ENCODE measurements at places on chromosomes 1 and 21. TPM values are rescaled to one million over a fixed set of nuclear protein-coding genes. Genes with fewer than 3 reads are reported as not detected.

- DNase-seq, result no peak
Observed at GRCh38 chr1:159040893-159041724, 31.4 kb downstream of the IFI16 start.

GRCh38 chr1:38344716-38345115 is 298.1 kb upstream of the POU3F1 start:
- DNase-seq, result no peak

DNA sequence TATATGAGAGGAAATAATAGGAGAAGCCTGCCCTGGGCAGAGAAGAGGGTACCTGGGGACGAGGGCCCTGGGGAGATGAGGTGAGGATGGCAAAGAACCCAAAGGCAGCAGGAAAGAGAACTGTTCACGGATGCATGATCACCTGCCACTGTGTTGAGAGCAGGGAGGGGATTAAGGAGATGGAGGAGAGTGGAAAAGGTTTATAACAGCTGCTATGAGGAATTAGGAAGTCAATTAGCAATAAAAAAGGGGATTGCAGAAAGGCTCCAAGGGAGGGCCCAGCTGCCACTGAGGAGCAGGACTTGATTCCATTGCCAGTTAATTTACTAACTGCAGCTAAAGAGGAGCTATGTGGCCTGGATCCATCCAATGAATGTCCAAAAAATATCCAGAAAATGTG is 61.1 kb downstream of the GFI1 start:
- no peak for DNase-seq

DNA sequence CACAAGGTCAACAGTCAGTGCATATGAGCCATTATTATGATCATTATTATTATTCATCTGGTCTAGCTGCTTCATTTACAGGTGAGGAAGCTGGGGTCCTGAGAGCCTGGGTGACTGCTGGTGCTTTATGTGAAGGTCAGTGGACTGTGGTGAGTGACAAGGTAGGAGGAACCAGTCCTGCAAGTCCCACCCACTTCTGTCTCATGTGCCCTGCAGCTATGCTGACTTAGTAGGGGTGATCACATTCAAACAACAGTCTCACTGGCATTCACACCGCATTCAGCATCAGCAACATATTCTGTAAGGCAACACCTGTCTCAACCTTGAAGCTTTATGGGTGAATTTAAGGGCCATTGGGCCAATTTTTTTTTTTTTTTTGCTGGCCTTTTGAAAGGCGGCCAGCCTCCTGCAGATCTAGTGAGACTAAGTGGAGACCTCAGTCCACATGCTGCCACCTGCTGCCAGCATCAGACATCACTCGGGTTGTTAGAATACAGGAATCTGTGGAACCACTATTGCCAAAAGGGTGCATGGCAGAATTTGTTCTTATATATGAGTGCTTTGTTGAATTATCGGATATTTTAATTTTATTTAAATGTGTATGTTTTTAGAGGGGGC is 59.9 kb upstream of the CACNA1E start:
- DNase-seq, result peak; percentile 36

DNA sequence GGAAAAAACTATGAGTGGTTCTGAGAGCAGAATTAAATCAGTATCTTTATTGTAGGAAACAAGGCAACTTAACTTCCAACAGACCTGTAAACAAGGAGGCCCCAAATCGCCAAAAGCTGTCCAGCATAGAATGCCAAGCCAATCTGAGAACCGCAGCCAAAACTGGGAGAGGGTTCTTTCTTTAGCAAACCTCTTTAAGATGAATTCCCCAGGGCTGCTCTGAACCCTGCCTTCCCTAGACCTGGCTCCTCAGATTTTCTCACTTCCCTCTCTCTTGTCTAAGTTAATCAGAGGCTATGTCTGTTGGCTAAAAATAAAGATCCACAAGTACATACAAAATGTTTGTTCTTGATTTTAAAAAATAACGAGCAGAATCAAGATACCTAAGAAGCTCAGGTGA is 141.4 kb downstream of the SMYD3 start:
- DNase-seq, result no peak

DNA sequence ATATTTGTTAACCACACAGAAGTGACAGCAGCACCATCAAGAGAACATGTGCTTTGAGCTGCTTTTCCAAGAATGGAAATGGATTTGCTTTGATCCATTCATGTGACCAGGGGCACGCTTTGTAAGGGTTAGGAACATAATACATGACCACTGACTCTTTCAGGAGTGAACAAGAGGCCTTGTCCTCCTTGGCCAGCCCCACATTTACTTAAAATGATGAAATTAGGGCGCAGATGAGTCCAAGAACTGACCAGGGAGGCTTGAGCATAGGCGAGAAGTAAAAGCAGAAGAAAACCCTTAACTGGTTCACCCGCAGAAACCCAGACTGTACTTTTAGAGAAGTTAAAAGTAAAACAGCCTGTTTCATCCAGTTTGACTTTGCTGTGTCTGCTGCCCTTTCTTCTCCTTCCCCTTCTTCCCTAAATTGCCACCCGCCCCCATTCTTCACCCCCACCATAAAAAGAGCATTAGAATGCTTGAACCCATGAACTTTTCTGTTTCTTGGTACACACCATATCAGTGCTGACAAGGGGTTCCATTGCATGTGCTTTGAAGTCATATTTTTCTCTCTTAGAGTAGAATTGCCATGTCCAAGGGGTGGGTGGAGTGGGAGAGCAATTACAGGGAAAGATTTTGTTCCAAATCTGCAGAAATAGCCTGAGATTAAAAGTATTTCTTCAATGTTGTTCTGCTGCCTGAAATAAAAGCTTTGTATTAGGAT is 2.6 kb upstream of the GLUL start:
- no peak for DNase-seq

DNA sequence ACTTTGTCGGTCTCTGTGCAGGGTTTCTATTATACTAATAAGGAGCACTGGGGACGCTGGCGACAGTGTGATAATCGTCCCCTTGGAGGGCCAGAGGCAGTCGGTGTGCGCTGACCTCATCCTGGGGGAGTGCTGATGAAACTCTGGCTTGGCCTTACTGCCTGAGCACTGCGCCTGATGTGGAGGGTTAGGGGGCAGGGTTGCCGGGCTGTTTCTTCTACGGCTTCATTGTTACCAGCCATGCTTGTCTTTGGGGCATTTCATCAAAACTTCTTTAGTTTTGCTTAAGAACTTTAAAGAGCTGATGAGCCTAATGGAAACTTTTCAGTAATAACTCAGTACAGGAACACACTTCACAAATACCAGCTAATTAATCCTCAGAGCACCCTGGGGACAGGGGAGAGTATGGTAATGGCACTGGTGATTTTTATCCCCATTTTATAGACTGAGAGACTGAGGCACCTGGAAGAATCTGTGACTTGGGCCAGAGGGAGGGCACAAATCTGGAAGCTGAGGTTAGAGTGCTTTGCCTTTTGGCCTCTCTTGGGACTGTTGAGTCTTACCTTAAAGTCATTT is 81.8 kb downstream of the PEX14 start:
- DNase-seq, result no peak

DNA sequence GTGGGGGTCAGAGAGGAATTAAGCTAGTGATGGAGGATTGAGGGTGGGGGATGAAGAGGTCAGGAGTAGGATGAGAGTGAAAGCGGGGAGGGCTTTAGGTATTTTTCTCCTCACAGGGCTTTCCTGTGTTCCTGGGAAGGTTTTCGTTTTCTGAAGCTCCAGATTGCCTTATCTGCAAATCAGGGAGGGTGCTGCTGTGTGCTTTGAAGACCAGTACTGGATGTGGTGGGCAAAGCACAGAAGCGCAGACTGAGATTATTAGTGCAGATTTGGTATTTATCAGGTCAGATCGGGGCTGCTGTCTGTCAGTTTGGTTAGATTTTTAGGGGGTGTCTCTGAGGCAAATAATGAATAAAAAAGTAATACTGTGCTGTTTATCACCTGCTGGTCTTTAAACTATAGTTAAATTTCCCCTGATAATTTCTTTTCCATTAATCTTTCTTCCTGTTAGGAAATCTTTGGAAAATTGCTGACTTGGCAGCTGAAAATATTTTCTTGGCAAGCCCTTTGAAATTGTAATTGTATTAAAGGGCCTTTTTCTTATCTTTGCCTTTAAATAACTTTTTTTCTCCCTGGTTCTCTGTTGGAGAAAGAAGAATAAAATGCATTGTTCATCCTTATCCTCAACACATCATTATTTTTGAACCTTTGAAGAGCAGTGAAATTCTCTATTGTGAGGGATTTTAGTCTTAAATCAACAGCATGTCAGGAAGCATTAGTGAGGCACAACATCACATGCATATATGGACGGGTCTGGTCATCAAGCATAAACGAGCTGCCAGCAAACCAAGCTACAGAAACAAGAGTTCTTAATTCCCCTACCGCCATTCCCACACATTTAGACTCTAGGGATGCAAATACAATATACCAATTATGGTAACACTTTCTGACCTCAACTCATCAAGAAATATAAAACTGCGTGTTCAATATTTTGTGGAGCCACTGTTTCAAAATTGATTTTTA is 139.6 kb downstream of the S1PR1 start:
- no peak for DNase-seq

GRCh38 chr1:32464716-32465577 is at the start of gene ZBTB8B:
ZBTB8B (plus strand) TSS chr1:32465072; CDS start chr1:32470625, 5,553 bp downstream.
- peak; percentile 26 for DNase-seq

GRCh38 chr1:42953182-42954180 is 5.2 kb downstream of the SLC2A1 start:
- no peak for DNase-seq

Gene KRTAP21-2
- not detected for total RNA-seq

DNA sequence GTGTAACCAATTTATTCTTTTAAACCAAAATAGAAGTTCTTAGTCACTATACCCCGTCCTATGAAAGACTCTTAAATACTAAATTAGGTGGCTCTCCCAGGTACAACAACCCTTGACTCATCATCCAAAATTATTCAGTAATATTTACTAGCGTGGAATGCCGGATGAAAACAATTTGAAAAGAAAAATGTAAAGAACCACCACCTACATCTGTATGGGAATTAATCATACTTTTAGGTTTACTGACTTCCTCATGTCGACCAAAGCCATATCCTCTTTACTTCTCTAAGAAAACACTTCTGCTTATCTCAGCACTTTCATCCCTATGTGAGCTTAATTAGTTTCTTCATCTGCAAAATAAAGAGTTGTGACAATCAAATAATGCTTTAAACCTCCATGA is 139.6 kb downstream of the AKT3 start:
- DNase-seq, result no peak

DNA sequence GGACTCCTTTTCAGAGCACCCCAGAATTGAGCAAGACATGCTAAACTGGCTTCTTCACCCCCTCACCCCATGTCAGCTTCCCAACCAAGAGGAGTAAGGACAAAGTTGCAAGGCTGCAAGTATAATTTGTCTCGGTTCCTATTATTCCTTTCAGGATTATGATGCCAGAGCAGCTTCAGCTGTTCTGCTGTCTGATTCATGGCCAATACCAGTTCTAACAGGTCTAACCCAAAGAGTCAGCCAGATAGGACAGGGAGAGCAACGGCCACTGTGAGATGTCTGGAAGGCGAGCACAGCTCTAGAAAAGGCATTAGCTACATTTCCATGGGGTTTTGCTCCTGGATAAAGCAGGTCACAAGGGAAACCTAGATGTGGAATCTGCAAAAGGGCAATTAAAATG is 53.3 kb upstream of the HOOK1 start:
- no peak for DNase-seq

DNA sequence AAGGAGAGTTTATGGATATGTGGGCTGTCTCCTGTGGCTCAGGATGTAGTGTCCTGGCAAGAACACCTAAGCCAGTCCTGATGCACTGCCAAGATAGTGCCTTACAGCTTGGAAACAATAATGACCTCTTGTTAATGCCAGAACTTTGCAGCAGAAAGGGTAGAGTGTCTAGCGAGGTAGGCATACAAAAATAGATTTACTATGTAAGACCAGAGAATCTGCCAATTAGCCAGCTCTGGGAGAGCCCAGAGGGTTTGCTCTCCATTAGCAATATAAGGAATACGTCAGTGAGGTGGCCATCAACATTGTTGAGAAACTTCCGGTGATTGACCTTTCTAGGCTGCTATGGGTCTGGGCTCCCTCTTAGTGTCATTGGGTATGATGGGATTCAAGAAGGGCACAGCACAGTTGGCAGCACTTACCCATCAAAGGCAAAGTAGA is 178.5 kb upstream of the GALNT2 start:
- no peak for DNase-seq

Gene MSH4
- total RNA-seq, result 1.7 TPM

GRCh38 chr1:222561656-222562055 is 13.8 kb upstream of the HHIPL2 start:
- no peak for DNase-seq

- DNase-seq, result no peak
Observed at GRCh38 chr1:83959824-83960498, 39.0 kb downstream of the TTLL7 start.

DNA sequence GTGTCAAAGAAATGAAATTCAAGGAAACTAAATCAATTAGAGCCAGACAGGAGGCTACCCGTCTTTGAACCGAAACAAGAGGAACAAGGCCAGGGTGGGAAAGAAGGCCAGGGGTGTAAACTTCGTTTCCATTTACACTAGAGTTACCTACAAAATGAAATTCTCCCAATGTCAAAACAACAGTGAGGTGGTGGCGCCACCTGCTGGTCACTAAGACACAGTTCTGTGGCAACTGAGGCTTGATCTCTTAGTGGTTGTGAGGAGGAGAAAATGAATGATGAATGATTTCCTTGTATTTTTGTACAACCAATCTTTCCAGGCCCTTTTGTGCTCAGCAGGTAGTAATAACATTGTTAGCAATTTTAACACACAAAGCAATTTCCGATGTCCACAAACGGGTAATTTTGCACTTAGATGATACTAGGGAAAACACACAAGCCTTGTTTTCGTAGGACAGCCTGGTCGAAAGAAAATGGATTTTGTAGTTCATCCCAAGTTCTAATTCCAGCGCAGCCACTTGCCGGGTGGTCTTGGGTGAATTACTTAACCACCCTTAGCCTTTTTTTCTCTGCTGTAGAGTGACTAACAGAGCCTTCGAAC is 54.8 kb upstream of the SOD1 start:
- peak; percentile 45 for DNase-seq

Gene NHLH1
- 0.12 TPM for total RNA-seq

DNA sequence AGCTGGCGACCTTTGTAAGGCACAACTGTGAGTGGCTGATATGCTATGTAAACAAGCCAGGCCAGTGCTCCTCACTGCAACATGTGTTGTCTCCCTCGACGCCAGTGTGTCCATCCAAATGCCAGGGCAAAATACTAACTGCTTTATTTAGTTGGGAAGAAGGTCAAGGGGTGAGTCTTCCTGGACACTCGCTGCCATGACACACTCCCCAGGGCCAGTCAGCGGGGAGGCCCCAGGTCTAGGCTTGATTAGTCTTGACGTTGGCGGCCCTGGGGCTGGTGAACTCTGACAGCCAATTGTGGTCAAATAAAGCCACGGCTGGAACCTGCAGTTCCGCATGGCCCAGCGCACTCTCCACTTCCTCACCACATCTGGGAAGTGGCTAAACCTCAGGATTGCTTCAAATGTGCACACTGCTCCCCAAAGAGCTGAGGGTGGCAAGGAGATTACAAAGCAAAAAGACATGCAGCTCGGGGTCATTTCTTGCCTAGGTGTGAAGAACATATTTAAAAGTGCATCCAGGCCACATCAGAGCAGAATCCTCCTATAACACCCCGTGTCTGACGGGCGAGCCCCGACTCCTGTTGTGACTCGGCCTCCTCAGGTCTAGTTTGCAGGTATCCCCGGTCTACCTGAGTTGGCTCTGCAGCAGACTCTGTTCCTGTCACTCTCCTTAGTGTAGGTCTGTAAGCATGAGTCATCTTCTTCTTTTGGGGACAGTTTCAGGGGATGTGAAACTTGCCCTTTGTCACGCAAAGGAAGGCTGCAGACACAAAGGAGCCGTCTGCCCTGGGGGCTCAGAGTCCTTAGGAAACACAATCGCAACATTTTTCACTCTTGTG is 183.5 kb downstream of the RUNX1 start:
- DNase-seq, result no peak
